SW480 (cell line): ENCODE measurements at places on chromosomes 13 and 19.

- no peak for DNase-seq
Observed at GRCh38 chr19:14187561-14187960, 18.4 kb downstream of the ADGRL1 start.

DNA sequence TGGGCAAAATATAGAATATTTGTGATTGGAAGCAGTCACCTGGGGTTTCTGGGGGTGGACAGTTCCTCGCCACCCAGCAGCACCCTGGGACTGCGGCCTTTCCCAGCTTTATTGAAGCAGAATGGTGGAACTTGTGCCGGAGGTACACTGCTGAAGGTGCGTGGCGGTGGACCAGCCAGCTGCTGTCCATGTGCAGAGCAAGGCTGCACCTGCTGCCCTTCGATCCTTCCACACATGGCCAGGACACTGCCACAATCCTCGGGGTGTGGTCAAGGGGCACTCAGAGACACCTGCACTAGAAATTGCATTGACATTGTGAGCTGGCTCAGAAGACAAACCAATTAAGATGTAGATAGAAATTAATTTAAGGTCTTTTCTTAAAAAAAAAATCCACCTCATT lies 11.4 kb upstream of the GPI start:
- DNase-seq: no peak

- DNase-seq: no peak
Observed at GRCh38 chr13:111475488-111475887, 155.0 kb downstream of the TEX29 start.

DNA sequence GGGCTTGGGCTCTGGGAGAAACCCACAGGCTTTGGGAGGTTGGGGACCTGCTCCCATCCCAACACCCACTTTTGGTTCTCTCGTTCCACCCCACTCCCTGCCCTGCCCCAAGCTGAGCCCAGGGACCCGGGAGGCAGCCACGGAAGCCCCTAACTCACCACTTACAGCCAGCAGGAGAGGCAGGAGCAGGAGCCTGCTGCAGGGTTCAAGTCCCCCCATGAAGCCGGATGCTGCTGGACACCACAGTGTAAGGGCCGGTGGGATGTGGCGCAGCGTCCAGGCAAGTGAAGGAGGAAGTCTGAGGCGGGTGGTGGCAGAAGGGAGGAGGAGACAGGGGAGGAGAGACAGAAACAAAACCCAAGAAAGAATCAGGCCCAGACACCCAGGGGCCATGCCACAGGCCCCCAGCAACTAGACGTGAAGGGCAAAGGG lies at the start of gene TYROBP:
TSS of gene TYROBP (minus strand) at position 286 of the 432 bp plus-strand sequence. CDS start at position 219, 67 bp downstream.
- no peak for DNase-seq
